ENCODE measurements at places on chromosomes 16 and 17. TPM values are rescaled to one million over a fixed set of nuclear protein-coding genes. Genes with fewer than 3 reads are reported as not detected.

Gene SLC5A11
- 0.05 TPM for total RNA-seq

Gene BICDL2
- total RNA-seq, result not detected

Gene OR3A3
- total RNA-seq, result not detected

Gene NOL3
- 11.2 TPM for total RNA-seq

Gene ABCC3
- 28.1 TPM for total RNA-seq

Gene ZG16B
- total RNA-seq, result 1.3 TPM

Gene ORC6
- 72.3 TPM for total RNA-seq

Gene RCVRN
- total RNA-seq, result not detected

Gene GNAO1
- total RNA-seq, result not detected

Gene NUDT16L1
- total RNA-seq, result 52.4 TPM

Gene CFAP119
- total RNA-seq, result 10.5 TPM

Gene PPL
- total RNA-seq, result 0.81 TPM

Gene CDH11
- total RNA-seq, result 26.9 TPM

Gene TRIM47
- 173 TPM for total RNA-seq

Gene LLGL1
- 47.2 TPM for total RNA-seq

Gene ZNF423
- total RNA-seq, result not detected

Gene CIITA
- total RNA-seq, result not detected

Gene GH1
- total RNA-seq, result not detected

Gene TMEM238L
- total RNA-seq, result not detected

DNA sequence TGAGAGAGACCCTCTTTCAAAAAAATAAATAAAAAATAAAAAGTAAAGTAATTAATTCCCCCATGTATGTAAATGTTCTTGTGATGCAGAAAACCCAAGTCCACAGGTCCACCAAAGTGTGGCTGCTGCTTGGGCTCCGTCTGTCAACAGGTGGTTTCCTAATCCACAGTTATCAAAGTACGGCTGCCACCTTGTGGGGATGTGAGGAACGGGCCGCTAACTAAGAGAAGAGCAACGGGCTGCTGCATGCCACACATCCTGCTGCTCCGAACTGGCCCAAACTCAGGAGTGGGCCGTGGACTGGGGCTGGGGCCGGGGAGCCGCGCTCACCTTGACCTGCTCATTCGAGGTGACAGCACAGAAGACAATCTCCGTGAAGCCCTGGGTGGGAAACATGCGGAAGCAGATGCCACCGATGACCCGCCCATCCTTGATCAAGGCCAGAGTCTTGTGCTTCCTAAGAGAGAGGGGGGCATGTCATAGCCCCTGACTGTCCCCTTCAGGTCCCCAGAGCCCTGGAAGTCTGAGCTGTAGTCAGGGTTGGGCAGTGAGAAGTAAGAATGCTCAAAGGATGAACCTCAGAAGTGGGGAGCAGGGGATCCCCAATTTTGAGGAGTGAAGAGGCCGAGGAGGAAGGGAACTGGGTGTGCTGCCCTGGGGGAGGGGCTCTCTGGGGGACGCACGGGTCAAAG, 4.3 kb downstream of the KAT2A start:
- DNase-seq, result peak; percentile 76

- DNase-seq, result no peak
Observed at GRCh38 chr17:82353484-82353883, 5.6 kb upstream of the TEX19 start.

DNA sequence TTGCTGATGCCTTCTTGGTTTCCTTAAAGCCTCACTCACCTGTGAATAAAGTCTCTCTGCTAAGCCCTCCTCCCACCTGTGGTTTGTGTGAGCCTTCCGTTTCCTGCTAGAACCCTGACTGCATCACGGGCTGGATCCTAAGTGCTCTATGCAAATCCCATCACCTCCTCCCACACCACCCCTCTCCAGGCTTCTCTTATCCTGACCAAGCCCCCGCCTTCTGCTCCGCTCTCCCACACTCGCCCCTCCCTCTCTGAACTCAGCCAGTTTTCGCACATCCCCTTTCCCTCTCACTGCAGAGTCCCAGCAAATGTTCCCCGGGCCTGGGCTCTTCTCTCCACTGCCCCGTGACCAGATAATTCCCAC, 51.8 kb downstream of the PIMREG start:
- DNase-seq, result no peak

- no peak for DNase-seq
Observed at GRCh38 chr17:21146362-21147015, 19.7 kb downstream of the DHRS7B start.

DNA sequence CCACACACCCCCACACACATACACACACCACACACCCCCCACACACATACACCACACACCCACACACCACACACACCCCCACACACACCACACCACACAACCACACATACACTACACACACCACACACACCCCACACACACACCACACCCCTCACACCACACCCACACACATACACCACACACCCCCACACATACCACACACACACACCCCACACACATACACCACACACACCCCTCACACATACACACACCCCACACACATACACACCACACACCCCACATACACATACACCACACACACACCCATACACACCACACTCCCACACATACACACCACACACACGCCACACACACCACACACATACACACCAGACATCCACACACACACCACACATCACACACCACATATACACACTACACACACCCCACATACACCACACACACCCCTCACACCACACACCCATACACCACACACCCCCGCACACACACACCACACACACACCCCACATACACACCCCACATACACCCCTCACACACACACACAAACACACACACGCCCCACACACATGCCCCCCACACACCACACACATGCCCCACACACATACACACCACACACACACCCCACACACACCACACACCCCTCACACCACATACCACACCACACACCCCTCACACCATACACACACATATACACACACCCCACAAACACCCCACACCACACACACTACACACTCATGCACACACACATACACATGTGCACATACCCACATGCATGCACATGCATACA, 25.9 kb upstream of the GSG1L start:
- DNase-seq, result no peak

DNA sequence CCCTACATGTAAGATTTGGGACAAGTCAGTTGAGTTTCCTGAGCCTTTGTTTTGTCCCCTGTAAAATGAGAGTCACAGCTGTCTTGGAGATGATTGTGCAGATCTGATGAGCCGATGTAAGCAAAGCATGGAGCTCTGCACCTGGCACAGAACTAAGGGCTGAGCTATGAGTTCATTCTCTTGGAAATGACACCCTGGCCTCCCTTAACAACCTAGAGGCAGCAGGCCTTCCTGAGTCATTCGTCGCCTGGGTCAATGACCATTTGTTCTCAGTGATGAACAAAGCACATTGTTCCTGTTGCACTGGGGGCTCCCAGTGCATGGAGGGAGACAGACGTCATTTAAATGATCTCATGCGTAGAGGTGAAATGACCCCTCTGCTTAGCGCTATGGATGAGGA, 62.8 kb upstream of the GCSH start:
- DNase-seq, result peak; percentile 33

GRCh38 chr16:70803319-70803718, 2.4 kb upstream of the VAC14 start:
- no peak for DNase-seq

DNA sequence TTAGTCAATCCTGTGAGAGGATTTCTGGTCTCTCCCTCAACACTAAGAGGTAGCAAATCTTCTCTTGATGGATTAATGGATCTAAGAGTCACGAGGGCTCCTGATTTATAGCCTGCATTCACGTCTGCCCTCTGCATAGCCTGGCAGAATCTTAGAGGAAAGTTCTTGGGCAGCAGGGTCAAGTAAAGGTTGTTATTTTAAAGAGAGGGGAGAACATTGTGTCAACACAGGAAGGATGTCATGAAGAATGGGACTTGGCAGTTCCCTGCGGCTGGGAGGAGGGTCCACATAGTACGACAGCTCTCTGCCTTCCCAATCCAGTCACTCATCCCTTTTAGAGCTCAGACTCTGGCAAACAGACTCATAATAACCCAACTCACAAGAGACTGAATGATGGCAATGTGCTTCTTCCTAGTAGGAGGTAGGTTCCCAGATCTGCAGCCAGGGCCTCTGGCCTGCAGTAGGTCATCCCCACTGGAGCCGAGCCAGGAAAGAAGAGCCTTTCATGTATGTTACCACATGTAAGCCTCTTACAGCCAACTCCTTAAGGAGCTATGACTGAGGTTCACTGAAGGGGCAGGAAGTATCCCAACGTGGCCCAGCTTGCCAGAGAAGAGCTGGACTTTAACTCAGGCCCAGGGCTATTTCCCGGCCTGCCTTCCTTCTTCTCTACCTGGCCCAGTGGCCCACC, 25.4 kb upstream of the RPTOR start:
- DNase-seq, result no peak

GRCh38 chr17:42850954-42851353, at the start of gene AOC3:
TSS of gene AOC3 (plus strand) at chr17:42851199. CDS start at chr17:42851344, 145 bp downstream.
- DNase-seq, result no peak

DNA sequence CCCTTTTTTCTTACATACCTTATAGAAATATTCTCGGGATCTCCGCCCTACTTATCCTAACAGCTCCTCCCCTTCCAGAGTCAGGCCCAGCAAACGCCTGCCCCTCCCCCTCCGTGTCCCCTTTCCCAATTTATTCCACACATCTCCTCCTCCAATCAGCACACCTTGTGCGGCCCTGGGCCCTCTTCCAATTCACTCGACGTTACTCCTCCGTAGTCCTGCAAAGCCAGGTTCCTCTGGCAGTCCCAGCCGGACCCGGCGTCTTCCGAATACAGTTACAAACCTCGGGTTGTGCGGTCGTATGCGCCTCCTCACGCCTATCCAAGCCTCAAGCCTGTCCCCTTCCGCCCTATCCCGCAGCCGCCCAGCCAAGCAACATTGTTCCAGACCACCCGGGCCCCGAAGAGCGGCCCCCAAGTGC, 677 bp downstream of the CBX1 start:
- peak; percentile 72 for DNase-seq

DNA sequence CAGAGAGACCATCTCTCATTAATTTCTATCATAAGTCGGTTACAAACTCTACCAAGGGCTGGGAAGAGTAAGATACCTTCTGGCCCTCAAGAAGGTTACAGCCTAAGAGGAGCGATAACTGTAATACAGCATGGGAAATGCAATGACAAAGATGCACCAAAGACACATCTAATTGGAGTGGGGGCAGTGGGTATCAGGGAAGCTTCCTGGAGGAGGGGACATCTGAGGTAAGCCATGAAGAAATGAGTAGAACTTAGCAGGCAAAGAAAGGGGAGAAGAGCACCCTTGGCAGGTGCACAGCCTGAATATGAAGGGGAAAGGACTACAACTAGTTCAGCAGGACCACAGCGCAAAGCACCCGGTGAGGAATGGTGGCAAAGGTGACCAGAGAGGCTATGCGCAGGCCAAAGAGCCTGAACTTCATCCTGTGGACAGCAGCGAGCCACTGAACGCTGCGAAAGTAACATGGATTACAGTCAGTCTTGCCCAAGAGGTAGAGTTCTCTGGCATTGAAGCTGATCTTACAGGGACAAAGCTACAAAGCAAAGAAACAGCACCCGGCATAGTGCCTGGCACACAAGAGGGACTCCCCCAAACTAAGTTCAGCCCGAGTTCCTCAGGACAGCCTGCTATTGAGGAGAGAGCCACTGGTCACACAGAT, 2.8 kb downstream of the TBC1D10B start:
- DNase-seq, result no peak

GRCh38 chr17:48718227-48718760, 4.0 kb downstream of the PRAC1 start:
- no peak for DNase-seq

- DNase-seq, result no peak
Observed at GRCh38 chr17:7175330-7175733, 3.8 kb downstream of the ASGR1 start.

DNA sequence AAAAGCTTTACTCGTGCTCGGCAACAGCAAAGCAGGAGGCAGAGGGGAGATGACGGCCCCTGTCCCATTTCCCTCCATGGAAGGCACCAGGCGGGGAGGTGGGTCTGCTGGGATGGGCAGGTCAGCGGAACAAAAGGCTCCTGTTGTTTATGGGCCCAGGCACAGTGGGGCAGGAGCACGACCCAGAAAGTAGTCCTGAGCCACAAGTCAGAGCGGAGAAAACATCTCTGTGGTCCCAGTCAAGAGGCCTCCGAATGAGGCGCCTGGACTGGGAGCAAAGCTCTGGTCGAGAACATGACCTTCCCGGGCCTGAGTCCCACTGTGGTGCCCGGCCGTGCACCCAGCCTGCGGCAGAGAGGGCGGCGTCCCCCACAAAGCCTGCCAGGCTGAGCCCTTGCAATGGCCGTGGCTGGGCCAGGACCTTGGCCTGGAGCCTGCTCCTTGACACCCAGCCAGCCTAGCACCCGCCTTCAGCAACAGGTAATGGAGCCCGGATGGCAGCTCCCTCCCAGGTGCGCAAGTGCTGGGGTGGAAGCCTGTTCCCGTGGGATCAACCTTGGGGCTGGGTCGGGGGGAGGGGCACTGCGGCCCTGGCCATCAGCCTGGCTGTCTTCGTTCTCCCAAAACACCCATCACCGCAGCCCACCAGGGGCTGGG, 3.6 kb downstream of the RFNG start:
- DNase-seq, result no peak

DNA sequence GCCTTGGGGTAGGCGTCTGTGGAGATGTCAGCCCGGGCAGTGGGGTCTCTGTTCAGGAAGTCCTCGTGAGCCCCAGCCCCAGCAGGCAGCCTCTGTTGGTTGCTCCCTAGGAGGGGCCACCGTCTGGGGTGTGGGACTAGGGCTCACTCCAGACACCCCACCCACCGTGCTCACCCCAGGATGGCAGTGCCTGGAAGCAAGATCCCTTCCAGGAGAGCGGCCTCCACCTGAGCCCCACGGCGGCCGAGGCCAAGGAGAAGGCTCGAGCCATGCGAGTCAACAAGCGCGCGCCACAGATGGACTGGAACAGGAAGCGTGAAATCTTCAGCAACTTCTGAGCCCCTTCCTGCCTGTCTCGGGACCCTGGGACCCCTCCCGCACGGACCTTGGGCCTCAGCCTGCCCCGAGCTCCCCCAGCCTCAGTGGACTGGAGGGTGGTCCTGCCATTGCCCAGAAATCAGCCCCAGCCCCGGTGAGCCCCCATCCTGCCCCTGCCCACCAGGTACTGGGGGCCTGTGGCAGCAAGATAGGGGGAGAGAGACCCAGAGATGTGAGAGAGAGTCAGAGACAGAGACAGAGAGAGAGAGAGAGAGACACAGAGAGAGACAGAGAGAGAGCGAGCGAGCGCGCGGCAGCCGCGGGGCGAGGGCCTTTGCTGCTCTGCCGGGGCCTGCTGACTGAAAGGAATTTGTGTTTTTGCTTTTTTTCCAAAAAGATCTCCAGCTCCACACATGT, 9.8 kb downstream of the NTHL1 start:
- no peak for DNase-seq

- DNase-seq, result no peak
Observed at GRCh38 chr17:31532081-31532480, 140.6 kb downstream of the RAB11FIP4 start.

- DNase-seq, result peak; percentile 62
Observed at GRCh38 chr17:32659419-32659842, 172.6 kb downstream of the CDK5R1 start.
